ENCODE measurements at places on chromosomes 7 and 10.

DNA sequence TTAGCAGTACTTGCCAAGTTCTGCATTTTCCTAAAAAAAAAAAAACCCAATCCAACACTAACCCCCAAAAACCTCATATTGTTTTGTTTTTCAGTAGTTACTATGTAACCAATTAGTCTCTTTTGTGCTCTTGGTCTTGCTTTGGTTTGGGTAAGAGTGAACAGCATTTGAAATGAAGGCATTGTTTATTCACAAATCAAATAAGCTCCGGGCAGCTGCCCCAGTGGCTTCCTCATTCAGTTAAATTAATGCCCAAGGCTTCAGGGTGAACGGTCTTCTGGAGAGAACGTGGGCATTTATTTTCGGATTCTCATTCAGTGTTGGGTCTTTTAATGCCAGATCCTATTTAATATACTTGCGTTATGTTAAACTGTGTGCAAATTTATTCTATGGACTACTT lies 108.7 kb downstream of the GFRA1 start:
- no peak for DNase-seq

DNA sequence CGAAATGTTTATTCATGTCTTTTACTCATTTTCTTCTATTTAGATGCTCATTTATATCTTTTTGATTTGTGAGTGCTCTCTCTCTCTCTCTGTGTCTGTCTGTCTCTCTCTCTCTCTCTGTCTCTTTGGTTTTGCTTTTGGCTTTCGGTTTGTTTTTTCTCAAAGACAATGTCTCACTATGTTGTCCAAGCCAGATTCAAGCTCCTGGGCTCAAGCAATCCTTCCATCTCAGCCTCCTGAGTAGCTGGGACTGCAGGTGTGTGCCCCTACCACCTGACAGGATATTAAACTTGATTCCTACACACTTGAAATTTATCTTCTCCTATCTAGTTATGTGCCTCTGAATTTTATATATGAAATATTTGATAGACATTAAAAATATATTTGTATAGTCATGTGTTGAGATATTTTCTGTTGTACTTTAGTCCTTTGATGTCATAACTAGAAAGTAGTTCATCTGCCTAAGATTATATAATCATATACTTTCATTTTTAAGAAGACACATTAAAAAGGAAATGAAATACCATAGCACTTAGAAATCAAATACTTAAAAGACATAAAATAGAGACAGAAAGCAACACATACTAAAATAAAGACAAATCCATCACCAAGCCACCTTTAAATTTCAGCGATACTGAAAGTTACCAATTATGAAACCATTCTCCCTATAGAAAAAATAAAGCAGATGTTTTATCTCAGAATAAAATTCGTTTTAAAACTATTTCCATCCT lies 68.1 kb upstream of the SFMBT2 start:
- DNase-seq, result no peak

GRCh38 chr10:63783882-63784281 lies 262.7 kb downstream of the REEP3 start:
- DNase-seq, result no peak

DNA sequence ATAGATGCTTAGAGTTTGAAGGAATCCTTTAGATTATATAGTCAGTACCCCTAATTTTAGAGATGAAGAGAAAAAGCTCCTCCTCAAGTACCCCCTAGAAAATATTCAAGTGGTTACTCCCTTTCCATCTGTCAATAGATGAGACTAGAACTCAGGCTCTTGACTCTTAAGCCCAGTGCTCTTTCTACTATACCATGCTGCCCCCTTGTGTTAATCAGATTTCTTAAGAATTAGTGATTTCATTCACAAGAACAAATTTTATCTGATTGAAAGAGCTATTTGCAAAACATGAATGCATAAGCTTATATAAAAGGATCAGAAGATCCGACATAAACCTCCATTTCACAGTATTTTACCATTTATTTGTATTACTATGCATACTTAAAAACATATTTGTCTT lies 179.3 kb downstream of the TFEC start:
- no peak for DNase-seq

- no peak for DNase-seq
Measured at GRCh38 chr7:82507365-82507975, 63.9 kb upstream of the CACNA2D1 start.

Measured in T-helper 2 cell treated with Interferon-gamma antibody and Interleukin-4, amounts not matched to agents 5 μg/mL and 100 μg/mL, for 36 hours (primary cell).